ENCODE measurements at places on chromosomes 7 and 10.

GRCh38 chr7:137937202-137937560 is 64.7 kb downstream of the CREB3L2 start:
- DNase-seq: no peak

- DNase-seq: peak; percentile 37
Observed at GRCh38 chr10:35910234-35910633, 268.1 kb upstream of the FZD8 start.

GRCh38 chr7:28879105-28879504 is 79.0 kb downstream of the TRIL start:
- no peak for DNase-seq

DNA sequence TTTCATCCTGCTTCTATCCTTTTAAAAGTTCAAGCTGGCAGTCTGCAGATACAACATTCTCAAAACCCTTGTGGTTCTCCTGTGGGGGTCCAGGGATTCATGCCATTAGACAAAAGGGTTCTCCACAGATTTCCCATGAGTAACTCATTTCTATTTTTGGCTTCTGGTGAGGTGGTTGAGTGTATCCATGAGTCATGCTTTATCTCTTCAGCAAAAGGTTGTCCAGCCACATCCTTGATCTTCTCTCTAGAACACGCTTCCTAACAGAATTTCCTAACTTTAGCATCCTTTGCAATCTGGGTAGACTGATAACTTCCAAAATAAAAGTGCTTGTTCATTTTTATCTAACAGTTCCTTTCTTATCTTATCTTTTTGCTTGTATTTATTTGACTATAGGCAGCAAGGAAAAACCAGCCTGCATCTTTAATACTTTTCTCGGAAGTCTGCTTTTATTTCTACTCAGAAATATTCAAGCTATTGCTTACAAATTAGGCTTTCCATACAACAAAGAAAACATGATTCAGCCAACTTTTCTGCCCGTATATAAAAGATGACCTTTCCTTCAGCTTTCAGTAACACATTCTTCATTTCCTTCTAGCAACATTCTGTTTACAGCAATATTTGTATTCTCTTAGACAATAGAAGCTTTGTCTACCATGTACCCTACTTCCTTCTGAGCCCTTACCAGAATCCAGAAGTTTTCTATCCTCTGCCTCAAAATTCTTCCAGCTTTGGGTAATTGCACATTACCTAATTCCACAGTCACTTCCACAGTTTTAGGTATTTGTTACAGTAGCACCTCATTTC is 79.3 kb upstream of the IL6 start:
- no peak for DNase-seq

- DNase-seq: no peak
Observed at GRCh38 chr7:156639426-156640256, 933 bp upstream of the RNF32 start.

- DNase-seq: no peak
Observed at GRCh38 chr10:16585103-16585502, 63.4 kb upstream of the C1QL3 start.

- no peak for DNase-seq
Observed at GRCh38 chr10:124736491-124737136, 7.6 kb downstream of the FAM53B start.

- no peak for DNase-seq
Observed at GRCh38 chr7:148436135-148436534, 154.4 kb upstream of the C7orf33 start.

GRCh38 chr10:132105302-132105995 is 39.7 kb downstream of the JAKMIP3 start:
- no peak for DNase-seq

GRCh38 chr7:106604303-106604924 is 56.5 kb downstream of the CCDC71L start:
- no peak for DNase-seq

DNA sequence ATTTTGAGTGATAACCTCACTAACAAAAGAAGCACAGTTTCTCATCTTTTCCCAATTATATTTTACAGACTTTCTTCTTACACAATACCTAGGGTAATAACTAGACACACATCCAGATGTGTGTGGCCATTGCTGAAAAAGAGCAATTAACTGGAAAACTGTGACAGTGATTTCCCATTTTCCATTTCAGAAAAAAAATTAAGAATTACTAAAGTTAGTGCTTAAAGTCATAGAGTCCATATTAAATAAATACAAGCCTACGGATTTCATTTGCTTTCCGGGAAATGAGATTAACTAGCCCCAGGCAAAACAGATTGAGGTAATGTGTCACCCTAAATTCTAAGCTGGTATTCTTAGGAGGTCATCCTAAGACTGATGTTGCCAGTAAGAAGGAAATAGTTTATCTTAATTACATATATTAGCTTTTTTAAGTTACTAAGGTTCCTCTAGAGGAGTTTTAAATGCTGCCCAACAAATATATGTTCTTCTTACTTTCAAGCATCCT is 10.2 kb upstream of the MACC1 start:
- no peak for DNase-seq

GRCh38 chr10:11870461-11870780 is 47.3 kb downstream of the PROSER2 start:
- no peak for DNase-seq

DNA sequence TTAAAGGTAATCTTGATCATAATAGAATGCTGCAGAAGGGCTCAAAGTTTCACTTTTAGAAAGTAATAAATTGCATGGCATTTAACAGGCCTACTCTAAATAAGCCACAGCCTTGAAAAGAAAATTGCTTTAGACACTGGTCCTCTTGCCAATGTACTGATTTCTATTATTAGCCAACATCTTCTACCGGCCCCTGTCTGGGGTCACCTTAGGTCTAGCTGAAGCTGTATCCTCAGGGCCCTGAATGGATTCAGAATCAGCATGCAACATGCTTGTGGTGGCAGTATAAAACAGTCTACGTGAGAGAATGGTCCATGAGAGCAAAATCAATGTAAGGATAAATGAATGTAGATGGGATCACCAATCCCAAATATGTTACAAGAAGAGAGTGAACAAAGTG is 541.9 kb downstream of the PCDH15 start:
- DNase-seq: no peak

DNA sequence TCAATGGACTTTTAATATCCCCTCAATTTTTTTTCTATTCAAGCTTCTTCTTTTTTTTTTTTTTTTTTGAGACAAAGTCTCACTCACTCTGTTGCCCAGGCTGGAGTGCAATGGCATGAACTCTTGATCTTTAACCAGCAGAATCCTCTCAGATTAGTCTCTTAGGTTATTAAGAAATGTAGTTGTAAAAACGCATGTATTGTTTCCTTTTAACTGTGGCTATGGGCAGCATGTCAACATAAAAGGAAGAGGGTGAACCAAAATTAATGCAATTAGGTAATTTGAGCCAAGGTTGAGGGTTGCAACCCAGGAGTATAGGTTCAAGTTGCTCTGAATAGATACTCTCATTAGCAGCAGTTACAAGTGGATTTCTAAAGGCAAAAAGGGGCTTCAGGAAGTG is 4.3 kb upstream of the GSTO1 start:
- DNase-seq: no peak

DNA sequence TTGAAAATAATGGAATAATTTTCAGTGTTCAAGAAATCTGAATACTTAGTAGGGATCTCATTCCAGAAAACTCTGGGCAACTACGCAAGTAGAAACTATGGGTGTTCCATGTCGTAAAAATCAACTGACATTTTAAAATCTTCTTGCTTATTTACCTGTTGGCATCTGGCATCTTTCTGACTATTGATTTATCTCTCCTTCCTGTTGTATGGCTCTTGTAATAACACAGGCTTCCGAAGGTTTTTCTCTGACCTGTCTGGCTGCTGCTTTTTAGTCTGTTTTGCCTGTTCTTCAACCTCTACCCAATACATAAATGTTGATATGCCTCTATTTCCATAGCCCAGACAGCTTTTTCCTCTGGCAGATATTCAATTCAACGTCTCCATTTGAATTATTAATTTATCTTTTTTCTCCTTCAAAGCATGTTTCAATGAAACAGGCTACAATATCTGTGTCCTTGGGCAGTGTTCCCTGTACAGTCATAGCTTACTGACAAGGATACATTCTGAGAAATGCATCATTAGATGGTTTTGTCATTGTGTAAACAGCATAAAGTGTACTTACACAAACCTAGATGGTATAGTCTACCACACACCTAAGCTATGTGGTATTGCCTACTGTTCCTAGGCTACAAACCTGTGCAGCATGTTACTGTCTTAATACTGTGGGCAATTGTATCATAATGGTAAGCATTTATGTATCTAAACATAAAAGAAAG is 105.9 kb upstream of the ETV1 start:
- peak; percentile 77 for DNase-seq

DNA sequence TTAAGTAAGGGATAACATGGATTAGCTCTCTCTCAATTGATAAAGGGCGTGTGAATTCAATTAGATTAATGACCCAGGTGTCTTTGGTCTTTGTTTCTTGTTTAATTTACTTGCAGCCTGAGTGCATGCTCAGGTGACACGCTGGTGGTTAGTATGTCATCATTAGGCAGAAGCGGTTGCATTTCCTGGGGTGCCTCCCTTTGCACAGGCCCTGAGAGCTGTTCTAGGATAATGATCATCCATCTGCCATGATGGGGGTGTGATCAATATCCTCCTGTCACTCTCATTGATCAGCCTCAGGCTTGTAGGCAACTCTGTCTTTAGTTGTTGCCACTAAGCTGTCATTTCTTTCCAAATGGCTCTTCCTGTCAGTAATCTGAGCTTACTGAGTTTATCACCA is 99.6 kb upstream of the NPS start:
- no peak for DNase-seq

DNA sequence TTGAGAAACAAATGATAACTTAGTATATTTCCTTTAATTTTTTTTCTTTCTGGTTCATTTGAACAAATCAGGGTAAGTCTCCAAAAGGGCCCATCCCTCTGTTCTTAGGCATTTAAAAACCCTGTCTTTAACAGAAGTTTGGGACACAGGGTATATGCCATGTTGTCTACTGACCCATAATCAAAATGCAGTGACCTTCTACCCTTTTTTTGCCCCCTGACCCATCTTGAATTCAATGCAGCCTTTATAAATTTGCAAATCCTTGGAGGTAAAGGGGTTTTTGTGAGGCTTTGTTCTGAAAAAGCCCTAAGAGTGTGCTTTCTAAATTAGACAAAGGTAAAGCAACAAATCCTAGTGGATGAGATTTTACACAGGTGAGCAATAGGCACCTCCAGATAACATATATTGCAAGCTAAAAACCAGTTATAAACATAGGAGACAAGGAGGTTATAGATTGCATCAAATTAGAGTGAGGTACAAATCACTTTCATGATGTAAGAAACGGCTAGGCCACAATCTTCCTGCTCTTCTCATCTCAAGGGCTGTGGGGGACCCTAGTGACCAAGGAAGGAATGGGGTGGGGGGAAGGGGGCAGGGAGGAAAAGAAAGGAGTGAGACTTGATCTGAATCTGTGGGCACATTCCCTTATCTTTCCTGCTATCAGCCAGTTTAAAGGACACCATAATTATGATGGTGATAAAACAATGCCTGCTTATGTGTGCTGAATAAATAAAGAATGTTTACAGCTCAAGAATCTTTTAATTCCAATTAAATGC is 2.7 kb downstream of the SKIDA1 start:
- no peak for DNase-seq

DNA sequence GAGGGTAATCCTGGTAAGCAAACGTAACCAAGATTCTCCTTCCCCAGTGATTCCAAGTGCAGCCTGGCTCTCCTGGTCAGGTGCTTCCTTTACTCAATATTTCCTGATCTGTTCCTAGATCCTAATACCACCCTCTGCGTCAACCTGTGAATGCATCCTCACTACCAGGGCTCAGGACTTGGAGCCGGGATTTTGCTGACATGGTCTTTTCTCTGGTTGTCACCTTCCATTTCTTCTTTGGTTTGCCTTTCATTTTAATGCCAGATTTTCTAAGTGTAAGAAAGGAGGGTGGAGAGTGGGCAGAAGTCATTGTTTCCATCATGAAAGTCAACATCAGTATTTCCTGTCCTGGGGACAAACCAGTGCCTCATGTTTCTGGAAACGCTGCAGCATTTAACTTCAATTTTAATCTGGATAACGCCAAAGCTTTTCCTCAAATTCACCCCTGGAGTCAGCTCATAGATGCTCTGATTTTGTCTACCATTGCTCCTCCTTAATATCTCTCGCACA is 210.4 kb upstream of the ZNF32 start:
- no peak for DNase-seq

DNA sequence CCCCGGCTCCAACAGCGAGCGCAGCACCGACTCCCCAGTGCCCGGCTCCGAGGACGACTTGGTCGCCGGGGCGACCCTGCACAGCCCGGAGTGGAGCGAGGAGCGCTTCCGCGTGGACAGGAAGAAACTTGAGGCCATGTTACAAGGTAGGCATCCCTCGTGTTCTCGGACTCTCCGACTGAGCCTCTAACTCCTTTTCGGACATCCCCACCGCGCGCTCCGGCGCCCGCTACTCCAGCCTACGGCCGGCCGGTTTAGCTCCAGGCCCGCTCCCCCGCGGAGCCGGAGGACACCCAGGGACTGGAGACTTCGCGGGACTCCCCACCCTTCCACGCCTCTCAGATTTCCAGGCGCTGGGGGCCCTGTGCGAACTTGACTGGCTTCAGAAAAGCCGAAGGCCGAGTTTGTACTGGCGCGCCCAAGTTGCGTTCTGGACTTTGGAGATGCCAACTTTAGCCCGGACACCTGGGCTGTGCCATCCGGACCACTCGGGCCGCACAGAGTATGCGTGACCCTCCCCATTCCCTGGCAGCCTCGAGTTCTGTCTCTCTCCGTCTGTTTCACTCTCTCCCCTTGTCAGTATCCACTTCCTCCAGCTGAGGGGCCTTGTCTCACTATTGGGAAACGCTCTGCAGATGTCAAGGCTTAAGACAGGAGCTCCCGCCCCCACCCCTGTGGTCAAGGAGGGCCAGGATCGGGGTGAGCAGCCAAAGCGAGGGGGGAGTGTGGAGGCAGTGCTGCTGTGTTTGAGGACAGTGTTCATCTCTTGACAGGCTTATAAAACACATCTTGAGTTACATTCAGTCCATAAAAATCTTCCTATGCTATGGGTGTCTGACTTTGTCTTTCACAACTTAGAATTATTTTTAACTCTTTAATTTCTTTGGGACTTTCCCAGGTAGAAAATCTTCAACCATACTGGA is 777 bp downstream of the BICC1 start:
- DNase-seq: no peak
